ENCODE measurements at places on chromosomes 5 and 9.

DNA sequence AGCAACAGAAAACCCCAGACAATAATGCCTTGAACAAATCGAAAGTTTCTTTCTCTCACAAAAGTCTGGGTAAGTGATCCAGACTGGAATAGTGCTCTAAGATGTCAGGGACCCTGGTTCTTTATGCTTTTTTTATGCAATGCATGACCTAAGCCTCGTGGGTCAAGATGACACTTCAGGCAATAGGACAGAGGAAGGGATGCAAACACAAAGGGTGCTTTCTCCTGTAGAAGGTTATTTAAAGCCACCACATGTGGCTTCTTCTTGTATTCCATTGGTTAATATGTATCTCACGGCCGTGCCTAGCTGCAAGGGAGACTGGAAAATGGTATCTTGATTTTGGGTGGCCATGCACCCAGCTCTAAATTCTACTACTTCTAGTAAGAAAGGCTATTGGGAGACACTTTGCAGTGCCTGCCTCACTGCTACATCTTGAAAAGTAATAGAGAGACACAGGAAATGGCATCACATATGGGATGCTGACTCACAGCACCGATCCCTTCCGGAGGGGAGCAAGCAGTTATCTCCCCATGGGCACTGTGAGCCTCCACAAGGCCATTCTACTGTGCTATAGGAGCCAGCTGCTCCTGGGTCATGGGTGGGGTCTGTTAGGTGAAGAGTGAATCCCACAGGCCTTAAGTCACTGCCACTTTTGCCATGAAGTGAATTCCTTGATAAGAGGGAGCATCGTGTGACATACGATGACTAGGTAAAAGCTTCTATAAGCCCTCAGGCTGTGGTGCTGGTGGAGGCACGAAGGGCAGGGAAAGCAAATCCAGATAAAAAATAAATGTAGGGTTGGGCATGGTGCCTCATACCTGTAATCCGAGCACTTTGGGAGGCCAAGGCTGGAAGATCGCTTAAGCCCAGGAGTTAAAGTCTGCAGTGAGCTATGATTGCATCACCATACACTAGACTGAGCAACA, 32.5 kb upstream of the RAB14 start:
- no peak for DNase-seq

DNA sequence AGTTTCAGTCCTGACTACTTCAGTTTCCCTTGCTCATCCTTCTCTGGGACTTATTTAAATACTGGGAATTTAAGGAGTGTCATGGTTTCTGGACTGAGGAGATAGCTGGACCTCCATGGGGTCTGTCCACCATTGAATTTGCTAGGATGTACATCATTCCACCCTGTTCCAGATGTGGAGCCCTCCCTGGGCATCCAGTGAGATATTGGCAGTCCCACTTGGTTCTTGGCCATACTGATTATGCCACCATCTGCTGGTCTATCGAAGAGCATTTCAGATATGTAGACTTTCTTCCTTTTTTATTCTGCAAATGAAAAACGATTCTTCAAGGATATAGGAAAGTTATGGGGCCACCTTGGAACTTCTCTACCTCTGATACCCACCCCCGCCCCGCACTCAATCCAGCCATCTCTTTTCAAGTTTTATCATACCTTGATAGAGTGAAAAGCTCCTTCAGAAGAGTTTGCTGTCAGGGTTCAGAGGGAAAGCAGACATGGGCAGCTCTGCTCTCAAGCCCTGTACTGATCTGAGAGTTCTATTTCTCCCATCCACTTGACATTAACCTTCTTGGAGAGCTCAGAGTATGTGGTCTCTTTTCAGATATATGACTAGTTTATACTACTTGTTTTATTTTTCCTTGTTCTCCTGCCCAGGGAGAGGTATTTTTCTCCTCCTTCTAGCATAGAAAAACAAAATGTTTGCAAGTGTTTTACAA, 490.7 kb upstream of the SGCD start:
- no peak for DNase-seq

- DNase-seq, result peak; percentile 27
These were observed 191.8 kb upstream of the CCNG1 start for GRCh38 chr5:163245584-163245983.

DNA sequence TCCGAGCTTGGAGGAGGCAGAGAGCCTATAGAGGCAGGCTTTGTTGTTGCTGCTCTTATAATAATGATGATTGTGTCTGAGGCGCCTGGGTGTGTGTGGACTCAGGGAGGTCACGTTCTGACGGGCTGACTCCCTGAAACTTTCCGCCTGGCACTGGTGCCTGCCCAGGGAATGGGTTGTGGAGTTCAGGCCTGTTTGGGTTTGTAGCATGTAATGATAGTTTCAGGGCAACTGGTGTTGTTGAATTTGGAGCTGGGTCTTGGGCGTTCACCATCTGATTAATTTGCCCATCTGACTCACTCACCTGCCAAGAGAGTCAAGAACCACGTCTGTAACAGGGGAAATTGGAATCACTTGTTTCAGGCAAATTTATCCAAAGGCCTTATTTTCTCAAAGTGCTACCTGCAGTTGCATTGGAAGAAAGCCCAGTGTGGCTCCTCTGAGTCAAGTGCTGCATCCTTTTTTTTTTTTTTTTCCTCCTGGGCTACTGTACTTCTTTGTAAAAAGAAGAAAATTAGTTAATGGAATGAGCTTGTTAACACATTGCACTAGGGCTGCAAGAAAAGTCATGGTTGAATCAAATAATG, 386.5 kb downstream of the GADD45G start:
- peak; percentile 8 for DNase-seq

- DNase-seq, result no peak
These were observed 3.3 kb upstream of the SLC2A8 start for GRCh38 chr9:127393645-127394044.

- no peak for DNase-seq
These were observed 13.7 kb upstream of the TRIM32 start for GRCh38 chr9:116673375-116673774.

GRCh38 chr5:104326966-104327365, 764.4 kb upstream of the NUDT12 start:
- DNase-seq, result no peak

All from GM23338 (cell line).